ENCODE measurements at places on chromosomes 7 and 10.

GRCh38 chr10:132102071-132102716, 36.4 kb downstream of the JAKMIP3 start:
- no peak for DNase-seq

- no peak for DNase-seq
Observed at GRCh38 chr7:107967420-107967819, 35.5 kb downstream of the LAMB1 start.

DNA sequence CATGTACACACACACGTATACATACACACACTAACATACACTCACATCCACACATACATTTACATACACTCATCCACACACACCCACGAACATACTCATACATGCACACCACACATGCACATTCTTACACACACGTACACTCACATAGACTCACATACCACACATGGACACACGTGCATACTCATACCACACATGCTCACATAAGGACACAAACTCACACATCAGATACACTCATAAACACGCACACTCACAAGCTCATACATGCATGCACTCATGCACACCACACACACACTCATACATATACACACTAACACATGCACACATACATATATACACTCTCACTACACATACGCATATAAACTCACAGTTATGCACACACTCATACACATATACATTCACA, 1.2 kb upstream of the CALN1 start:
- DNase-seq = no peak

DNA sequence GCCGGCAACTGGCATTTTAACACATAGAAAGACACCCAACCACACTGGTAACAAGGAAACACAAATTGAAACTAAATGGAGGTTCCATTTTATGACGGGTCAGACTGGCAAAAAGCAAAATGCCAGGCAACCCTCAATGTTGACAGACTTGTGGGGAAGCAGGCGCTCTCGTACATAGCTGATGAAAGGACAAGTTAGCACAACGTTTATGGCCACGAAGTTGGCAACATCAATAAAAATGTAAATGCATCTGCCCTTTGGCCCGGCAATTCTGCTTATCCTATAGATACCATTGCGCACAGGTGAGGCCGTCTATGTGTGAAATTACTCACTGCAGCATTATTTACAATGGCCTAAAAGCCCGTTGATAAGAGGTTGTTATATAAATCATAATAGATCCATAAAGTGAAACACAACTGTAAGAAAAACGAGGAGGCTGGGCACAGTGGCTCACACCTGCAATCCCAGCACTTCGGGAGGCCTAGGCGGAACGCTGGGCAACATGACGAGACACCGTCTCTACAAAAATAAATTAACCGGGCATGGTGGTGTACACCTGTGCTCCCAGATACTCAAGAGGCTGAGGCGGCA, 39.8 kb downstream of the FOXL3 start:
- DNase-seq = no peak

DNA sequence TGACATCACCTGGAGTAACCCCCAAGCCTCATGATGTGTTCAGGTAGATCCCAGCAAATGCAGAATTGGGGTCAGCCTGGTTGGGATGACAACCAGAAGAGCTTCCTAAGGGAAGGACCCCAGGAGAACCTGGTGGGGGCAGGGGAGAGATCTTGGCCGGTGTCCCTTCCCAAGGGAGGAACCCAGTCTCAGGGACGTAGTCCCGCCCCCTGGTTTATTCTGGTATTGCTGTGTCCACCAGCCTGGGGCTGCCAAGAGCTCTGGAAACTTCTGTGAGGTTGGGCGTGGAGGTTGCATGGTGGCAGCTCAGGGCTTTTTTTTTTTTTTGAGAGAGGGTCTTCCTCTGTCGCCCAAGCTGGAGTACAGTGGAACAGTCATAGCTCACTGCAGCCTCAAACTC, 19.4 kb downstream of the GTF2IRD1 start:
- DNase-seq = no peak

DNA sequence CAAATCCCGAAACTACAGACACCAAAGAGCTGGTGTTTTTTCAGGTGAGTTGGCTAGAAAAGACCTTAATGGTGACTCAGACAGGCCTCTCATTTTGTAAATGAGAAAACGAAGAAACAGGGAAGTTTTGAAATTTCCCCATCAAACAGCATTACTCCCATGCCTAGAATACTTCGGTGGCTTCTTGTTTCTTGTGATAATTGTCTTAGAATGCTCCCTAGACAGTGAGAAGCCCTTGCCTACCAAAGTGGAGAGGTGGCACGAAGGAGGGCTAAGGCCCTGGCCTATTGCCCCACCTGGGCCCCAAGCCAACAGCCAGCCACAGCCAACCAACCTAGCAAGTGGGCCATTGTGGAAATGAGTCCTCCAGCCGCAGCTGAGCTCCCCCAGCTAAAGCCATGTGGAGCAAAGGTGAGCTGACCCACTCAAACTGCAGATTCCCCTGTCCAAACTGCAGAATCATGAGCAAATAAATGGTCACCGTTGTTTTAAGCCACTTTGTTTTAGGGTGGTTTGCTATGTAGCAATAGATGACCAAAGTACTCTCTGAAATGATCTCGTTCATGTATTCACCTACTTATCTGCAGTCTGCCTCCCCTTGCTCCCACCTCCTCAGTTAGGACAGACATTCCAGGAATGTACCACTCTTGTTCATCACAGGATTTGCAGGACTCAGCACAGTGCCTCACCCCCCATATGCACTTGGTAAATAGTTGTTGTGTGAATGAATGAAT, 97.7 kb upstream of the FGFR2 start:
- DNase-seq = no peak

DNA sequence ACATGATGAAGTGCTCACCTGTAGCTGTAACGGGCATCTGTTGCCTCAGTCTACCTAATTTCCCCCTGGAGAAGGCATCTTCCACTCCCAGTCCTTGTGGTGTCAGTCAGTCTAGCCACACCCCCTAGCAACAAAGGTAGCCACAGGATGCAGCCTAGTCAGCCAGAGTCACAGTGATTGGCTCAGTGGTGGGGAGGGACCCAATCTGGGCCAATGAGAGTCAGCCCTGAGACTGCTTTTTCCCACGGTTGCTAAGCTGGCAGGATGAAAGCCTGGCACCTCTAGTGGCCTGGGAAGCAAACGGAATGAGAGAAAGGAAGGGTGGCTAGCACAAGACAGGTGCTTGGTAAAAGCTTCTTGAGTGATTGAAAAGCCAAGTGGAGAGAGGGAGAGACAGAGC, 118.6 kb downstream of the SH3PXD2A start:
- DNase-seq = no peak

- DNase-seq = no peak
Observed at GRCh38 chr7:138970952-138971351, 10.2 kb downstream of the KIAA1549 start.

GRCh38 chr7:123757095-123757494, 8.3 kb upstream of the WASL start:
- no peak for DNase-seq

GRCh38 chr7:149291036-149291780, 29.2 kb downstream of the ZNF783 start:
- DNase-seq = no peak

DNA sequence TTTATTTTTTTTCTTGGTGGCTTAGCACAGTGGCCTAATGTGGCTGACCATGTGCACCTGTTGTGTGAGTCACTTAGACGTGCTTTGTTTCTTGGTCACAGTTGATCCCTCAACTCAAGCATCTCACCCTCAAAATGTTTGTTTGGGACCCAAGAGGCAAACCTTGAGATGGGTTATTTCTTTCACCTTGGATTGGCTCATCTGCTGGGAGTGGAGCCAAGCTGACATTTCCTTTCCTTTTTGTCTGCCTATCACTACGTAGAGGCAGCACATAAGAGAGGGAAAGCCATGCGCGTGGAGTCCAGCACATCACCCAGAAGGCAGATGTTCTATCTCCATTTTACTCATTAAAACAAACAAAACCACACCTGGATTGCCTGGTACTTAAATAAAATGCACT, 6.4 kb upstream of the PRKCQ start:
- DNase-seq = no peak

DNA sequence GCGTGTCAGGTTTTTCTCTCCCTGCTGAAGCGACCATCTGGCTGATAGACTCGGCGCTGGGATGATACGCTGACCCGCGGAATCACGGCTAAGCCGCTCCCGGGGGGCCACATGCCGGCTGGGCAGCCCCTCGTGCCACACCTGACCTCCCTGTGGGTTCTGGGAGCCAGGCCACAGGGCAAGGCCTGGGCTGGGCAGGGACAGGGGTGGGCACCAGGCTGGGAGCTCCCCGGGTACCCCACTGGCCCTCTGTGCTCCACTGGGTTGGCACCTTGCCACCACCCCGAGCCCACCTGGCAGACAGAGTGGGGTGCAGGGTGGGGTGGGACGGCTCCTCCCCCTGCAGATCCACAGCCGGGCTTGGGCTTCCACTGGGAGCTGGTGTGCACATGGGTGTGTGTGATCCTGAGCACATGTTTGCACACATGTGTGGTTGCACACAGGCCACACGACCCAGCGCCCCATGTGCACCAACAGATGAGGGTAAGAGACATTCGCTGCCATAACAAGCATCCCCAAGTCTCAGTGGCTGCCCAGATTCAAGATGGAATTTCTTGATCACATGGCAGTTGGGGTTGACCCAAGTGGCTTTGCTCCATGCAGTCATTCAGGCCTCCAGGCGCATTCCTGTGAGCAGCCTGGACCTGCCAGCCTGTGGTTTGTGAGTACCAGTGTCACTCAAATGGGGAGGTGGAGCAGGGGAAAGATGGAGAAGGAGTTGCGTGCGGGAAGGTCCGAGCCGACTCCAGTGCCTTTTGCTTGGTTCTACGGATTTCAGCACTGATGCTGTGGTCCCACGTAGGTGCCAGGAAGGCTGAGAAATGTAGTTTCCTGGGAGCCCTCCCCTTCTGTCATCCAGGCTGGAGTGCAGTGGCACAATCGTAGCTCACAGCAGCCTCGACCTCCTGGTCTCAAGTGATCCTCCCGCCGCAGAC, 79.7 kb downstream of the UNCX start:
- no peak for DNase-seq

GRCh38 chr10:112524641-112525040, 77.6 kb downstream of the VTI1A start:
- no peak for DNase-seq

- DNase-seq = no peak
Observed at GRCh38 chr7:123682690-123683089, 27.0 kb downstream of the LMOD2 start.

GRCh38 chr10:70130878-70131559, 1.6 kb downstream of the AIFM2 start:
- DNase-seq = no peak

GRCh38 chr10:100759331-100759730, 13.9 kb downstream of the PAX2 start:
- DNase-seq = no peak

- DNase-seq = no peak
Observed at GRCh38 chr10:46516660-46517416, 39.6 kb downstream of the GPRIN2 start.

DNA sequence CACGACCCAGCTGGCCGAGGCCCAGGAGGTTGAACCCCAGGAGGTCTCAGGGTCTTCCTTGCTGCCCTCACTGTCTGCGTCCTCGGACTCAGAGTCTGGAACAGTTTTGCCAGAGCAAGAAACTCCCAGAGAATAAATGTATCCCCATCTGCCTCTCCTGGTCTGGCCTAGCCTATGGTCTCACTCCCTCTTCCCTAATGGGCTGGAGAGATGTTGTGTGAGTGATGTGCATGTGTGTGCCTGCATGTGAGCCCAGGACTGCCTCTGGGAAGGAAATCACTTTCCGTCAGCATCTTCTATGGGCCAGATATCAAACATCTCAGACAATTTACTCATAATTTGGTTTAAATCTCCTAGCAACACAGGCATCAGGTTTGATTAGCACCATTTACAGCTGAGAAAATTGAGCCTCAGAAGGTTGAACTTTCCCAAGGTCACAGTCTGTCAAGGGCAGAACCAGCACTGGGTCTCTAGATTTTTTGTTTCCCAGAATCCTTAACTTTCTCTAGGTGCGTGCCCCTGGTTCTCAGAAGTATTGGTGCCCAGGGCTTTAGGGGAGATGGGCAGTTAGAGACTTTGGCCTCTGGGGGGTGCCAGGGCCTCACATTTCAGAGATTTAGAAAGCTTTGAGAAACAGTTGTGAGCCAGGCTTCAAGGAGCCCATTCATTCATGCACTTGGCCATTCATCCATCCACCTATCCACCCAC, 4.9 kb downstream of the TMEM270 start:
- DNase-seq = no peak

GRCh38 chr10:71848325-71849275, 2.5 kb downstream of the PSAP start:
- no peak for DNase-seq

DNA sequence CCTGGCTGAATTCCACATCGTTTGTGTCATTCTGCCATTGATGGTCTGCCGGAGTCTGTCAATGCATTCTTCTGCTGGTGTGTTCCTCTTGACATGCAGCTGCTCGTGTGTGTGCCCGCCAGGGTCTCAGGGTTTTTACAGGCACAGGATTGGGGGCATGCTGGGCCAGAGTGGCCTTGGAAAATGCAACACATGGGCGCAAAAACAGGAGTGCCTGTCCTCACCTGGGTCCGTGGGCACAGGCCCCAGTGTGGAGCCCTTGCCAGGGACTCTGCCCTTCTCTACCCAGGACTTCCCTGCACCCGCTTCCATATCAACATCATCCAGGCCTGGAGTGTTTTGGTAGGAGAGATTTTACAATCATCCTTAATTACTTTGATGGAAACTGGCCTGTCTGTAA, 340.7 kb downstream of the KIF20B start:
- no peak for DNase-seq

GRCh38 chr10:95429639-95430038, 131.5 kb downstream of the SORBS1 start:
- DNase-seq = no peak

DNA sequence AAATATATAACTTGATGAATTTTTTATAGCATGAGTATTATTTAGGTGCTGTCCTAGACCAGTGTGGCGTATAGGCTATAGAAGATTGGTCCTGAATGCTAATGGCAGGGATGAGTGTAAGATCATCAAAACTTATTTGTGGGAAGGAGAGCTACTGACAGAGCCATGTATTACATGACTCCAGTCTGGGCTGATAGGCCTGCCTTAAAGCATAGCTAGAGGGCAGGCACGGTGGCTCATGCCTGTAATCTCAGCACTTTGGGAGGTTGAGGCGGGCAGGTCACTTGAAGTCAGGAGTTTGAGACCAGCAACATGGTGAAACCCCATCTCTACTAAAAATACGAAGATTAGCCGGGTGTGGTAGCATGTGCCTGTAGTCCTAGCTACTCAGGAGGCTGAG, 198.1 kb upstream of the KLF14 start:
- DNase-seq = no peak

GRCh38 chr7:50589364-50589763, 24.2 kb upstream of the DDC start:
- DNase-seq = no peak

GRCh38 chr7:28069807-28070206, 110.8 kb downstream of the JAZF1 start:
- DNase-seq = no peak

DNA sequence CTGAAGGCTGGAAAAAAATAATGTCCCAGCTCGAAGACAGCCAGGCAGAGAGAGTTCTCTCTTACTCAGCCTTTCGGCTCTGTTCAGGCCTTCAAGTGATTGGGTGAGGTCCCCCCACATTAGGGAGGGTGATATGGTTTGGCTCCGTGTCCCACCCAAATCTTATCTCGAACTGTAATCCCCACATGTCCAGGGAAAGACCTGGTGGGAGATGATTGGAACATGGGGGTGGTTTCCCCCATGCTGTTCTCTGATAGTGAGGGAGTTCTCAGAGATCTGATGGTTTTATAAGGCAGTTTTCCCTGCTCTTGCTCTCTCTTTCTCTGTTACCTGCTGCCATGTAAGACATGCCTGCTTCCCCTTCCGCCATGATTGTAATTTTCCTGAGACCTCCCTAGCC, 36.6 kb upstream of the LEP start:
- DNase-seq = no peak
